GM13977 (cell line): ENCODE measurements at places on chromosomes 6 and 20.
A peak's percentile ranks its signal among the peaks of the same experiment; 100 is the strongest.

DNA sequence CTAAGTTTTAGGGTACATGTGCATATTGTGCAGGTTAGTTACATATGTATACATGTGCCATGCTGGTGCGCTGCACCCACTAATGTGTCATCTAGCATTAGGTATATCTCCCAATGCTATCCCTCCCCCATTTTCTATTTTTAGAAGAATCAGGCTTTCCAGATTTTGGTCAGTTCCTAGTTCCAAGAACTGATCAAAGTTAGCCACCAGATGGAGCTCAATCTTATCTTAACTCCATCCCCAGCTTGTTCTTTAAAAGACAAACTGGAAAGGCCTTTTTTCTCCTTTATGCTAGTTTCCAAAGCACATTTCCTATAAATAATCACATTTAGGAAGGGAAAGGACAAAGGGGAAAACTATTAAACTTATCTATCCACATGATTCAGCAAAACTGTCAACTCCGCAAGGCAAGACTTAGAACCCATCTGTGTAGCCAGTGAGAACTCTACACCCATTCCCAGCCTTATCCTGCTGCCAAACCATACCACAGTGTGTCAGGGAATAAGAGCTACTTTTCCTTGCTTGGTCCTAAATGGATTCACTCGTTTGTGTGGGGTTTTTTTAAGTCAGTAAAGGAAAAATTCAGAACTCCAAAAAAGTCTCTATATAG, 22.8 kb upstream of the KHDC1 start:
- DNase-seq: no peak

- no peak for DNase-seq
Observed at GRCh38 chr20:58287638-58288037, 21.9 kb upstream of the RAB22A start.

GRCh38 chr20:16205507-16205906, 367.7 kb downstream of the KIF16B start:
- DNase-seq: no peak

- DNase-seq: no peak
Observed at GRCh38 chr20:10249048-10249770, 30.6 kb downstream of the SNAP25 start.

DNA sequence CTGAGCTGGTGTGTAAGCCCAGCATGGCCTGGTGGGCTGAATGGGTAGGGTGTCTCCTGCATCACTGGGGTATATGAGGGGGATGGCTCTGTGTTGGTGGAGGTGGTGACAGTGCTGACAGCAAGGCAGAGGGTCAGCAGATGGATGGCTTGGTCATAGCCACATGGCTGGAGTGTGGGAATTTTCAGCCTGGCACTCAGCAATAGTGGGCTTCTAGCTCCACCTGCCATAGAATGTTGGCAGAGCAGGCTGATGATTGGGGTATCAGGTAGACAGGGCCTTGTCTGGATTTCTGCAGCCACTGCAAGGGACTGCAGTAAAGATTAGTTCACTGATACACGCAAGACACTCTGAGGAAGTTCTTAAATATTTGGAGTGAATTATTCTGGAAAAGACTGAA, 137.5 kb upstream of the BACH2 start:
- DNase-seq: no peak

DNA sequence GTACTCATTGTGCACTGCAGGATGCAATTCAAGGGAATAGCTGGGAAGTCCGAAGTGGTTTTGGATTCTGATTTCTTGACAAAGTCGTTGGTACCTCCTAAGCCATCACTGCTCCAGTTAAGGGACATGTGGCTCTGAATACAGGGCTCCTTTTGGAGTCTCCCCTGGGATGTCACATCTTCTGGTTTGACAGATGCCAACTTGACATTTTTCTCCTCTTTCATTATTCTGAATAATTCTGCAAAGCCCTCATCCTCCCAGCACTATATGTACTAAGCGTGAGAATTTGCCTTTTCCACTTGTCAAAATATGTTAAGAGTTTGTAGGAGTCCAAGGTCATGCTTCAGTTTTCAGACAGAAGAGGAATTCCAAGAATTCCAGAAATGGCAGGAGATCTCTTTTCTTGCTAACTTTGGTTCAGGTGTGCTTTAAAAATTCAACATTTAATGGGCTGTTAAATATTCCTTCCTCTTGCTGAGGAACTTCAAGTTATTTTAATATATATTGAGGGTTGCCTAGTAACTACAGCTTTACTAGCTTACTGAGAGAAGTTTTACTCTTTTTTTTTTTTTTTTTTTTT, 38.7 kb downstream of the DOK5 start:
- DNase-seq: no peak

DNA sequence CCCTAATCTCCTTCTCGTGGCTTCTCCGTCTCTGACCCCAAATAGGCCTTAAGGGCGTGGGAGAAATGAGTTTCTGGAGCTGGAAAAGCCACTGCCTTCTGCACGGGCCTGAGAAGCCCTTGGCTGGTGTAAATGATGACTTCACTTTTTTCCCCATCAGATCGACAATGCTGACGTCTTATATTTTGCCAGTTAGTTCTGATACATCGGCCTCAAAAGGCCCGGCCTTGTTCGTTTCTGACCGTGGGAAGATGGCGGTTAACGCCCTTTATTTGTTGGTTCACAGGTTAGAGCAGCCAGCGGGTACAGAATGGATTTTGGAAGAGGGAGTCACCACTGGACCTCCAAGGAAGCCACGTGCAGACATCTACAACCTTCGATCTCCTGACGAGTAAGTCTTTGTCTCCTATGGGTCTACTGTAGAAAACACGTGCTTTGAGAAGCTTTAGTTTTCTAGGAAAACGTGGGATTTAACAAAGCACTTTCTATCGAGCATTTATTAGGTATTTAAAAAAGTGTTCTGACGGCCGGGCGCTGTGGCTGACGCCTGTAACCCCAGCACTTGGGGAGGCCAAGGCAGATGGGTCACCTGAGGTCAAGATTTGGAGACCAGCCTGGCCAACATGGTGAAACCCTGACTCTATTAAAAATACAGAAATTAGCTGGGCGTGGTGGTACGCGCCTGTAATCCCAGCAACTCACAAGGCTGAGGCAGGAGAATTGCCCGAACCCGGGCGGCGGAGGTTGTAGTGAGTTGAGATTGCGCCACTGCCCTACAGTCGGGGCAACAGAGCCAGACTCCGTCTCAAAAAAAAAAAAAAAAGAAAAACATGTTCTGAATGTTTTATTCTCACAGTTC, 1.2 kb upstream of the ZNFX1 start:
- DNase-seq: no peak

- DNase-seq: no peak
Observed at GRCh38 chr20:32533732-32534131, 51.4 kb downstream of the NOL4L start.

- no peak for DNase-seq
Observed at GRCh38 chr6:4964675-4965561, 38.9 kb downstream of the RPP40 start.

DNA sequence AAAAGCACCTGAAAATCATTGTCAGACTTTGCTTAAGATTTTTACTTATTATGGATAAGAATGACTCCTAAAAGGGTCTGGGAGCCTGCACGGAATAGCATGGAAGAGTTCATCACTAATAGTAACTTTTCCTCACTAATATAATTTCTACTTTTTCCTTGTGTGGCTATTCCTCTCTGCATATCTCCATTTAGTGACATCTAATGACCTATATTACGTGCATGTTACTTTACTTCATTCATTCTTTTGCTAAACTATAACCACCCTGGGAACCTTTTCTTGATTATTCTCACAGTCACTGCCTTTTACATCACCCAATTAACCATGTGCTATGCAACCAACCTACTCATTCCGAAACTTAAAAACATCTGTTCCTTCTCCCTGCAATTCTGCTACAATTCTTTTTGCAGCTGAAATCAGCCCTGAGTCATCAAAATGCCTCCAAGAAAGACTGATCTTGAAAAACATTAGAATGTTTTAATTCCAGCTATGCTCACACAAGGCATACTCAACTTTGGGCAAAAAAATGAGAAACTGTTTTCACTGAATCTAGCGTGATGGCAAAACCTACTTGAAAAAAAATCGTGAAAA, 313.3 kb downstream of the RNGTT start:
- peak; percentile 40 for DNase-seq
